Renal cortical epithelial cell (primary cell): ENCODE measurements at places on chromosomes 13 and 19. TPM values are rescaled to one million over a fixed set of nuclear protein-coding genes. Genes with fewer than 3 reads are reported as not detected.

GRCh38 chr19:19300613-19301012 lies 19.7 kb downstream of the SUGP1 start:
- DNase-seq = no peak

GRCh38 chr13:70394031-70394548 lies 285.8 kb upstream of the KLHL1 start:
- DNase-seq = no peak

DNA sequence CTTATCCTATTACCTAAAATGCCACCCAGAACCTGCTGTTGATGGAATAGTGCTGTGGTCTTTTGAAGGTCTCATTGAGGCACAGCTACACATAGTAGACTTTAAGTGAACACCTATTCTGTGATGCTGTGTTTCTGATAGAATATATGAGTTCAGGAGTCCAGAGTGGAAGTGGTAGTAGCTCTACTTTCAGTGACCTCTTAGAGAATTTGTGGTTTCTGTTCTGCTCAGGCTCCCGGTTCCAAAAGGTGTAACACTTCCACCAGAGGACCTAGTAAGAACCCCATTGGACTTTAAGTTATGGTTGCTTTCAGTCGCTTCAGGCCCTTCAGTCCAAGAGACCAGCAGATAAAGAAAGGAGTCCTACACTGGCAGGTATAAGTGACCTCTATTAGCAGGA lies 11.4 kb upstream of the MYCBP2 start:
- DNase-seq = no peak

DNA sequence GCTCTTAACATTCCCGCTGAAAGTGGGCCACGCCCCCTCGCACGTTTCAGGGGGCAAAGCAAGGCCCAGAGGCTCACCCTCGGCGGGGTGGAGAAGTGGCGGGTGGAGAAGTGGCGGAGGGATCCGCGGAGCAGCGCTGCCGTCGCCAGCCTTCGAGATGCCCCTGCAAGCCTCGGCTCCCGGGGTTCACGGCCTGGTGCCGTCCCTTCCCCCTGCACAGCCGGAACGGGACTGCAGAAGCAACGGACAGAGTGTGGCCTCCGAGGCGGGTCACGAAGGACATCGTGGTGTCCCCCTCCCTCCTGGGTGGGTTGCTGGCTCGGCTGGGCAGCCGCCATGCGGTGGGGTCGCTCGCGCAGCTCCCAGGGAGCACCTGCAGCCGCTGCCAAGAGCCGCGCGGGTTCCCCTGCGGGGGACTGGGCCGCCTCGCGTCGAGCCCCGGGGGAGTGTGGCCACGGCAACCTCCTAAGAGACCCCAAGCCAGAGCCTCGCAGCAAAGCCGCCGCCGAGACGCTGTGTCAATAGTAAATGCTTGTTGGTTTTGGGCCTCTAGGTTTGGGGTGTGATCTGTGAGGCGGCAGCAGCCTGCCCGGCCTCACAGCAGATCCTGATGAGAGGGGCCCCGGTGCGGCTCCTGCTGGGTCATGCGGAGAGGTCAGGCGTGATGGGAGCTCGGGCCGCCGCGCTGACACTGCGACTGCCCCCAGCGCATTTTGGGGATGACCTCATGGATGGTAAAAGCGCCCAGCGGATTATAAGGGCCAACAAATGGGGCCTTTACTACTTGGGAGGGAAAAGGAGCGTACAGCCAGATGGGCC lies 5.5 kb downstream of the TPGS1 start:
- no peak for DNase-seq

GRIK5 gene
- total RNA-seq = 1.2 and 27.0 TPM in 2 replicates

ATP11A gene
- 18.6 and 171 TPM in 2 replicates for total RNA-seq

SIGLECL1 gene
- not detected in 2 replicates for total RNA-seq
